Umbilical cord (tissue), 2 donors: ENCODE measurements at places on chromosomes 4 and X. TPM values are rescaled to one million over a fixed set of nuclear protein-coding genes. Genes with fewer than 3 reads are reported as not detected.

PDHA2 gene
- 0.48 TPM for total RNA-seq

TEC gene
- 5.1 TPM for total RNA-seq

DMP1 gene
- total RNA-seq, result 2.2 TPM

CXXC4 gene
- 9.6 TPM for total RNA-seq

NKX6-1 gene
- 1.7 TPM for total RNA-seq

MAGEA2B gene
- total RNA-seq, result not detected

PARM1 gene
- total RNA-seq, result 66.2 TPM

CAPN6 gene
- 3.4 TPM for total RNA-seq

MTNR1A gene
- not detected for total RNA-seq

SPANXN3 gene
- not detected for total RNA-seq

GLRA3 gene
- total RNA-seq, result 33.0 TPM

SLC25A43 gene
- 12.5 TPM for total RNA-seq

KLHL13 gene
- 40.2 TPM for total RNA-seq

ATOH1 gene
- 0.48 TPM for total RNA-seq

DMD gene
- total RNA-seq, result 194 TPM

S100G gene
- total RNA-seq, result not detected

ENPP6 gene
- 1.2 TPM for total RNA-seq

DNA sequence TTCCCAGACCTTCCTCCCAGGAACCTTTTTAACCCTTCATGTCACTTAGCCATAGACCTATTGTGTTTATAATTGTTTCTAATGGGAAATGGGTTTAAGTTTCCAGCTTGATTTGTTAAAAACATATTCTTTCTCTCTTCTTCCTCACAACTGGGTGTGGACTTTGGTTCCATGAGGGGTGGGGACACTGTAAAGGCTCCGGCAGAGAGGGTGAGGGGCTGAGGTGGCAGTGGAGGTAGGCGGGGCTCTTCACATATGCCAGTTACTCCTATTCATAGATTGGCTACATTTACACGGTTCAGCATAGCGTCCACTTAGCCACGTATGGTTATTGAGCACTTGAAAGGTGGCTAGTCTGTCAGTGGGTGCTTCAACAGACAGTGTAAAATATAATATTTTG is 7.8 kb downstream of the INTS6L start:
- DNase-seq, result no peak

- DNase-seq, result no peak
These were observed 19.5 kb upstream of the PGRMC2 start for GRCh38 chr4:128307123-128307571.

DNA sequence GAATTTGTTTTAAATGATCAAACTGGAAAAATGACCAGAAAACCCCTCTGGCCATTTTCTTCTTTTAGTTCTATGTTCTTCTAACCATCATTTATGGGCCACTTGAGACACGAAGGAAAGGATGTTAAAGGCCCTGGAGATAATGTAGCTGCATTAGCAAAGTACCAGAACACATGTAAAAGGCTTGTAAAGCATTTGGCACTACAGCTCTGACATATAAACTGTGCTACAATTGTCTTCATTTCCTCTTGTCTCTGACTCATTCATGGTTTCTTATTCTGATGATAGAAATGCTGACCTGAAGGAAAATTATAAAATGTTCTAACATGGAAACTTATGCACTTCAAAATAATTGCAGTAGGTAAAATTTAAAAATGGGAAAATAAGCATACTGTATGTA is 388.7 kb downstream of the FAT4 start:
- peak; percentile 9 for DNase-seq

DNA sequence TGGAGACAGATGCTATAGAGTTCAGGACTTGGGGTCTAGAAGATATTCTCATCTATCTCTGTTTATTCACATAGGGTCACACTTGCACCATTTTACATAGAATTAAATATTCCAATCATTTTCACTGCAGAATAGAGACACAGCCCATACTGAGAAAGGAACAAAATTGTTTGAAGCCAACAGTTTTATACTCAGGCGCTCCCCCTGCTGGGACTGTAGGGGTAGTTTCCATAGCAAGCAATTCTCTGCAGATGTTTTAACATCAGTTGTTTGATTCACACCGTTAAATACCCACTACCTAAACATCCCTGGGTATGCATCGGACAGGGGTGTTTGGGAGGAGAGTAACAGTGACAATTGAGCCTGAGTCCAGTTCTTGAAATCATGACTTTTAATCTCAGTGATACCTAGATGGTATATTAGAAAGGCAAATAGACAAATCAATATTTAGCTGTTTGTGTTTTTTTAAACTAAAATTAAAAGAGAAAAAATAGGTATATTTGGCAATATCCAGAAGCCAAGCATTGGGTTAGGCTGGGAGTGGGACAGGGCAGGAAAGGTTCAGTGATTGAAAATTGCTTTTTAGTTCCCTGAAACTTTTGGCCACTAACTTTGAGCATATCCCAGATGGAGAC is 33.8 kb downstream of the LONRF3 start:
- peak; percentile 10 for DNase-seq

DNA sequence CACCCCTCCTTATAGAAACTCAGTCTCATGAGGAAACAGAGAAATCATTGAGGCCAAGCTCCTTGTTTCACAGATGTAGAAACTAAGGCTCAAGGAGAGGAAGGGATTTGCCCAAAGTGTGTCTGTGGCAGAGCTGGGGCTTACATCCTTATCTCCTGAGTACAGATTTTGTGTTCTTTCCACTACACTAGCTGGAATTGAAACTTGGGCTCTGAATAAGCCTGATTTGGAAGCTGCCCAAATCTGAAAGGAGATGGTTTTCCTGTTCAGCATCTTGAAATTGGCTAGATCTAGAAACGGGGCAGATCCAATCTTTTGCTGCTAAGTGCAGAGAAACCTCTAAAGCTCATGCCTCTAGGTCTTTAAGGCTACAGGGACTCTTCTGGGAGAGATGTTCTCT is 24.3 kb downstream of the AWAT2 start:
- DNase-seq, result peak; percentile 84

- peak; percentile 26 for DNase-seq
These were observed 433.9 kb upstream of the ATOH1 start for GRCh38 chr4:93394545-93395081.

- no peak for DNase-seq
These were observed 100.5 kb downstream of the NFKB1 start for GRCh38 chr4:102601586-102602227.

DNA sequence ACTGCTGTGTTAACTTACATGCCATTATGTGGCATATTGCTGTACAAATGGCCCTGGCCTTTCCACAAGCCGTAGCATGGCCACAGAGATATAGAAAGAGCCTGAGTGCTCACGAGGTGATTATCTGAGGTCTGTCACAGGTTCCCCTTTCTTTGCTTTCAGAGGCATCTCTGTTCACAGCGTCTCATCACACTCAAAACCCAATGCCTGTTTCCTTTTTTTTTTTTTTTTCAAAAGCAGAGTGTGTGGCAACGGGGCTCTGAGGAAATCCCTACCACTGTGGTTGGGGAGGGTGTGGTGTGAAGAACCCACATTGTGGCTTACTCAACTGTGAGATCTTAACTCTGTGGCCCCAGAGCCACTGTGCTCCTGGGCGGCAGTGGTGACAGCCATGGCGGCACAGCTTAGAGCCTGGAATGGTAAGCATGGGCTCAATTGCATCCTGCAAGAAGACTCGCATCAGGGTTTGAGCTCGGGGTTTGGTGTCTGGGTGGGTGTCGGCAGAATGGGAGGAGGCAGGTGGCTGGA is 30.8 kb downstream of the RTL5 start:
- no peak for DNase-seq

GRCh38 chr4:23747281-23747735 is 142.5 kb downstream of the PPARGC1A start:
- DNase-seq, result no peak

DNA sequence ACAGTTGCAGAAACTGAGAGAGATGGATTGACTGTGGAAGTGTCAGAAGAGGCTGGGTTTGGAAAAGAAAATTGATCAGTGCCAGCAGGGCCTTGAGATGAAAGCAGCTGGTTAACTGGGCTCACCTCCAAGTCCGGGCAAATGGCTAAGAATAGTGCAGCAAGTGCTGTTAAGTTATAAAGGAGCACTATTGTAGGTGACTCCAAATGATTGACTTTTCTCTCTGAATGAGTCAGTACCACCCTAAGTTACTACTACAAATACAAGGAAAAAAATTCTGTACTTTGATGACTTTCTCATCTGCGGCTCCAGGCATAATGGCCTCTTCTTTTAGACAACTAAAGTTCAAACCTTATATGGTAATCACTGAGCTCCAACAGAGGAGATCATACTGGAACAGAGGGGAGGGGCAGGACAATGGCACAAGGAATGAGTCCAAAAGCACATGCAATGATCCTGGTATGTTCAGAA is 733.4 kb upstream of the INTU start:
- DNase-seq, result peak; percentile 61

- no peak for DNase-seq
These were observed 207.8 kb downstream of the FAT4 start for GRCh38 chr4:125522588-125522987.

DNA sequence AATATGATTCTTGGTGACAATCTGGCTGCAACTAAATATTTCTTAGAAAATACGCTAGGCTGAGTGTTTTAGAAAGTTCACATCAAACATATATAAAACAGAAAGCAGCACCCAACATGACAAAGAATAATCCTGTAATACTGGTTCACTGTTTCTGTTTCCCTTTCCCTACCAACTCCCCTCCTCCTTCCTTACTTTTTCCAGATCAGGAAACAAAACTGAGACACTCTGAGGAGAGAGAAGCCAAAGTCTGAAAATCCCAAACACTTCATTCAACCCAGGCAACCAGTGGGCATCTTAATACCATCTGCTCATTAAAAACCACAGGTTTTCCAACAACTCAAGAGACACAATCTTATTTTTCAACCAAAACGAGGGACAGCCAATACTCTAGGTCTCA is 160.4 kb upstream of the MAP3K15 start:
- DNase-seq, result no peak

- DNase-seq, result no peak
These were observed 35.2 kb downstream of the TRIM2 start for GRCh38 chr4:153239409-153239808.

- no peak for DNase-seq
These were observed 335.1 kb upstream of the CLNK start for GRCh38 chr4:11019451-11020240.

GRCh38 chrX:16177260-16177659 is 10.0 kb downstream of the MAGEB17 start:
- DNase-seq, result no peak

DNA sequence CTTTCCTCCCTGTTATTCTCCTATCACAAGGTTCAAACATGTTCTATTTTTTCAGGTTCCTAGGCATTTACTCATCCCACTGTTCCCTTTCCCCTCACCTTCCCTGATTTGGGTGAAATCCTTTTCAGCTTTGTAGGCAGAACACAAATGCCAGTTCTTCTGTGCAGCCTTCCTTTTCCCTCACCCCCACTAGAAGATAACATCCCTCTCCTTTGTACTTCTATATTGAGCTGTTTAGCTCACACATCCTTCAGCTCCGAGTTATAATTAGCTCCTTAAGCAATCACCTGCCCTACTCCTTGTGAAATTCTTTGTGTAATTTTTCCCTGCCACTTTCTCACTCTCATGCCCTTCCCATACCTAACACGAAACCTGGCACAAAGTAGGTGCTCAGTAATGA is 240.9 kb downstream of the AR start:
- DNase-seq, result no peak

- DNase-seq, result peak; percentile 50
These were observed at the start of gene TMEM185A for GRCh38 chrX:149631234-149632165. TMEM185A (minus strand) TSS chrX:149631792; CDS start chrX:149631580, 212 bp downstream.

GRCh38 chrX:119055687-119056086 is 17.1 kb upstream of the CT47C1 start:
- no peak for DNase-seq

DNA sequence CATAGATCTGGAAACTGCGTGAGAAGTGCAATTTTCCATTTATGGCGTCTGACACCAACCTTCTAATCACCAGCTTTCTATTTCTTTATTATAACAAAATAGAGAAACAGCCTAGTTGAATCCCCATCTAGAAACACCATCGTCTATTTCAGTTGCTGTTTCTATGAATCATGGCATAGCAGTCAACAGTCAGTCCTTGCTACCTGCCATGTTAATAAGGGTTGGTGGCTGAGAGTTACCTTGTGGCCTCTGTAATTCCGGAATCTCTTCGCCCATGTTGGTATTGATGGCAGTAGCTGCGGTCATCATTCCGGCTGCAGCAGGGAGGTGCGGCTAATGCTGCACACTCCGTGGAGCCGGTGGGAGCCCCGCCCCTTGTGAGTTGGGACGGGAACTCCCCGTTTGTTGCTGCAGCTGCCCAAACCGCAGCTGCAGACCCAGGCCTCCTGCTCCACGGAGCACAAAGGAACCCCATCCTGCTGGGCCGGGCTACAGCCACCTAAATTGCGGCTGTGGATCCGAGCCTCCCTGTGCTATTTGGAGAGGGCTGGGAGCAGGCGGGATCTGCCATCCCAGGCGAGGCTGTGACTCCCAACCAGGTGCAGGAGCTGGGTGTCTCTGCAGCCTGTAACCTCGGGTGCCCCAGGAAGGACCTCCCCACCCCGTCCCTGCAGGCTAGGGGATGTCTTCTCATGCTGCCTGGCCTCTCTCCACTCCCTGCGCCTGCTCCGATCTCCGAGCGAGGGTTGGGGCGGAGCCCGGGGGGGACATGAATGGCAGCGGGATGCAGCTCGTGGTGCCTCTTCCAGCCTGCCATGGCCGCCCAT is 115.4 kb upstream of the STK26 start:
- DNase-seq, result no peak

GRCh38 chr4:146179784-146180370 is 4.4 kb downstream of the LSM6 start:
- DNase-seq, result no peak

- no peak for DNase-seq
These were observed 146.6 kb downstream of the PPA2 start for GRCh38 chr4:105327222-105327621.

DNA sequence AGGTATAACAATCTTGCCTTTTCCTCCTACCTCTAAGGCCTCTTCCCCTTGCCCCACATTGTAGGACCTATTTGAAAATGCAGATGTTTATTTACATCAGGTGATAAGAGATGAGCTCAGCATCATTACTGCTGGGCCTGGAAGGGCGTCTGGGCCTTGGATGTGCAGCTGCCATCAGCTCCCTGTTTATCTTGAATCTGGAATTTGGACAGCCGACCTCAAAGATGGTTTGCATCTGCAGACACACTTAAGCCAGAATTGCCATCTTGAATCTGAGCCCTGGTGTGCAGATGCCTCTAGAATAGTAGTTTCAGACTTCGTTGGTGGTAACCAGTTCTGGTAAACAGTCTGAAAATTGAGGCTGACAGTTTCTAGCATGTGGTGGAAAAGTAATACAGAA is 59.0 kb downstream of the FAM193A start:
- peak; percentile 64 for DNase-seq

DNA sequence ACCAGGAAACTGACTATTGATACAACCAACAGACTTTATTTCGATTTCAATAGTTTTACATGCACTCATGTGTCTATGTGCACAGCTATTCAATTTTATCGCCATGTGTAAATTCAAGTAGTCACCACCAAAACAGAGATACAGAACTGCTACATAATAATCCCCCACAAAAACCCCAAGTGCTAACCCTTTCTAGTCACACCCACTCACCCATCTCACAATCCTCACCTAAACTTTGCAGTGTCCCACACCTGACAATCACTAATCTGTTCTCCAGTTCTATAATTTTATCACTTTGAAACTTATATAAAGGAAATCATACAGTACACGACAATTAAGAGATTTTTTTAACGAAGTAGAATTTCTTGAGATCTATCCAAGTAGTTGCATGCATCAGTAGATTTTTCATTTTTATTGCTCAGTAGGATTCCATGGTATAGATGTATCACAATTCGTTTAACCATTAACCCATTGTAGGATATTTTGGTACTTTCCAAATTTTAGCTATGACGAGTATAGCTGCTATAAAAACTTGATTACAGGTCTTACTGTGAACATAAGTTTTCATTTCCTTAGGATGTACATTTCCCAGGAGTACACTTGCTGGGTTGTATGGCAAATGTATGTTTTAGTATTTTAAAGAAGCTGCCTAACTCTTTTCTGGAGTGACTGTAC is 85.9 kb downstream of the CASK start:
- no peak for DNase-seq
